ENCODE measurements at places on chromosomes 3 and 15. TPM values are rescaled to one million over a fixed set of nuclear protein-coding genes. Genes with fewer than 3 reads are reported as not detected.

- no peaks in the 10 kb centered on the region for H3K27me3 ChIP-seq
- no peak for DNase-seq
- H3K4me3 ChIP-seq, result no peak overlapping the region
- no peak overlapping the region for H3K27ac ChIP-seq
- H3K36me3 ChIP-seq, result no peaks in the 10 kb centered on the region
- no peaks in the 10 kb centered on the region for H3K4me1 ChIP-seq
These were observed 194.7 kb downstream of the NEK10 start for GRCh38 chr3:27174530-27174929.

DNA sequence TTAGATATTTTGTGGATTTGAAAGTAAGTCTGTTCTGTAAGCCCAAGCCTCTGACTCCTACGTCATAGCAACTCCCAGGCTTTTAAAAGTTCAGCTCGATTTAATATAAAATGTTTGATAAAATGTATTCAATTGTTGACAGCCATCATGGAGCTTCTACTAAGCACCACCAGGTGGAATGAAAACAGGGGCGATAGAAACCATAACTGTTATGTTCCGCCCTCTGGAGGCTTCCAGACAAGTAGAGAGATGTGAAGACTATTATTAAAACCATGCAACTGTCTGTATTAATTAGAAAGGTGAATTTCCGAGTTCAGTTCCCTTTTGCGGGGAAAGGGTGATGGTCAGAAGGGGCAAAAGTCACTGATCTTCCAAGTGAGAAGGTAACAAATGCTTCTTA lies 292.2 kb downstream of the NR2F2 start:
- no peaks in the 10 kb centered on the region for H3K4me1 ChIP-seq
- H3K27me3 ChIP-seq, result no peaks in the 10 kb centered on the region
- no peak overlapping the region for H3K4me3 ChIP-seq
- no peak overlapping the region for H3K27ac ChIP-seq

GRCh38 chr3:37823189-37823588 lies 38.5 kb upstream of the CTDSPL start:
- no peak overlapping the region for H3K27ac ChIP-seq
- DNase-seq, result no peak
- H3K27me3 ChIP-seq, result no peaks in the 10 kb centered on the region
- H3K36me3 ChIP-seq, result no peaks in the 10 kb centered on the region
- H3K4me1 ChIP-seq, result no peaks in the 10 kb centered on the region
- no peak overlapping the region for H3K4me3 ChIP-seq

DNA sequence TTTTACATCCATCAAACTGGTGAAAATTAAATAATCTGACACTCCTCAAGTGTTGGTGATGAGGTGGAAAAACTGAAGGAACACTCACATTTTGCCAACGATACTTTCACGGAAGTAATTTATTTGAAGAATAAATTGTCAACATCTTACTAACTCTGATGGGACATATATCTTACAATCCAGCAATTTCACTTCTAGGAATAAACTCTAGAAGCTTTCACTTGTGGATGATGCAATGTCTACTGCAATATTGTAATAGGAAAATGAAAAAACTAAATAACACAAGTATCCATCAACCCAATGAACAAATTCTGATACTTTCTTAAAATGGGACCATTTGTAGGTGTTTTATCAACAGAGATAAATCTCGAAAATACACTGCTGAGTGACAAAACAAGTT lies 16.2 kb upstream of the LIPC start:
- H3K4me1 ChIP-seq, result no peaks in the 10 kb centered on the region
- DNase-seq, result no peak
- no peaks in the 10 kb centered on the region for H3K27me3 ChIP-seq
- no peaks in the 10 kb centered on the region for H3K36me3 ChIP-seq
- H3K27ac ChIP-seq, result no peak overlapping the region
- no peak overlapping the region for H3K4me3 ChIP-seq

DNA sequence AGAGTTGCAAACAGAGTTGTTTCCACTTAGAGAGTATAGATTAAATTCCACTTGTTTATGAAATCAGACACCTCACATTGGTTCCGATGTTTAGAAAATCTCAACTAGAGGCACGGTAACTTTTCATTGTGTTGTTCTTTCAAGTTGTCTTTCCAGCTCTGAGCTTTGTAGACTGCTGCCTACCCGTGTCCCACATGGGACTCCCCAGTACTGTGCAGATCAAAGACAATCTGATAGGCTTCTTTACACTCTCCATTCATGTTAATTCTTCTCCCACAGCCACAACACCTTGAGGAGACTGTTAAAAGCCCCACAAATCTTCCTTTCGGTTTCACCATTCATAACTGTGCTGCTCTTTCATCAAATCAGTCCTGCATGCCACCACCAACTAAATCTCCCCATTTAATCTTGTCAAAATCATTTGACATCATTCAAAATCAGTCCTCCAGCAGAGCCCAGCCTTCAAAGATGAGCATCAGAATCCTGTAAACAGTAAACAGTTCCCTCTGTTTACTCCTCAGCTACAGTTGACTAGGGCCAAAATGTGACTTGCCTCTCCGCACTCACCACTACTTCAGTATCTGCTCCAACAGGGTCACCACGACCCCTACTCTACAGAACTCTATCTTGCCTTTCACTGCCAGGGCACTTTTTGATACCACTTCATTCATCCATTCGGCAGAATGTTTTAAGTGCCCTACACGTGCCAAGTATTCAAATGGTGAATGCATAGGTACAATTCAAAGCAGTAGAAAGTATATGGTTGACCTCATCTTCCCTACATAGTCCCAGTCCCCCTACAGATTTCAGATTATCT lies 8.3 kb downstream of the ANXA2 start:
- DNase-seq, result no peak
- no peak overlapping the region for H3K4me3 ChIP-seq
- H3K27me3 ChIP-seq, result no peaks in the 10 kb centered on the region
- no peaks in the 10 kb centered on the region for H3K36me3 ChIP-seq
- H3K27ac ChIP-seq, result no peak overlapping the region

GRCh38 chr3:105094588-105094987 lies 272.1 kb upstream of the ALCAM start:
- H3K36me3 ChIP-seq, result no peaks in the 10 kb centered on the region
- H3K4me3 ChIP-seq, result no peak overlapping the region
- DNase-seq, result no peak
- no peaks in the 10 kb centered on the region for H3K27me3 ChIP-seq

DNA sequence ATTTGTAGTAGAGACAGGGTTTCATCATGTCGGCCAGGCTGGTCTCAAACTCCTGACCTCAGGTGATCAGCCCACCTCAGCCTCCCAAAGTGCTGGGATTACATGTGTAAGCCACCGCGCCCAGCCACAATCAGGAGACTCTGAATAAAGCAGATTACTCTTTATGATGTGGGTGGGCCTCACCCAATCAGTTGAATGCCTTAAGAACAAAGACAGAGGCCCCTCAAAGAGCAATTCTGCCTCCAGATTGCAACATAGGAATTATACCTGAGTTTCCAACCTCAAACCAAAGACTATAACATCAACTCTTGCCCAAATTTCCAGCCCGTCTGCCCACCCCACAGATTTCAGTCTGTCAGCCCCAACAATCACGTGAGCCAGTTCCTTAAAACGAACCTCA lies 18.8 kb upstream of the FAM174B start:
- no peaks in the 10 kb centered on the region for H3K36me3 ChIP-seq
- DNase-seq, result no peak
- H3K27me3 ChIP-seq, result no peaks in the 10 kb centered on the region
- no peak overlapping the region for H3K27ac ChIP-seq
- H3K4me1 ChIP-seq, result no peaks in the 10 kb centered on the region
- no peak overlapping the region for H3K4me3 ChIP-seq

DNA sequence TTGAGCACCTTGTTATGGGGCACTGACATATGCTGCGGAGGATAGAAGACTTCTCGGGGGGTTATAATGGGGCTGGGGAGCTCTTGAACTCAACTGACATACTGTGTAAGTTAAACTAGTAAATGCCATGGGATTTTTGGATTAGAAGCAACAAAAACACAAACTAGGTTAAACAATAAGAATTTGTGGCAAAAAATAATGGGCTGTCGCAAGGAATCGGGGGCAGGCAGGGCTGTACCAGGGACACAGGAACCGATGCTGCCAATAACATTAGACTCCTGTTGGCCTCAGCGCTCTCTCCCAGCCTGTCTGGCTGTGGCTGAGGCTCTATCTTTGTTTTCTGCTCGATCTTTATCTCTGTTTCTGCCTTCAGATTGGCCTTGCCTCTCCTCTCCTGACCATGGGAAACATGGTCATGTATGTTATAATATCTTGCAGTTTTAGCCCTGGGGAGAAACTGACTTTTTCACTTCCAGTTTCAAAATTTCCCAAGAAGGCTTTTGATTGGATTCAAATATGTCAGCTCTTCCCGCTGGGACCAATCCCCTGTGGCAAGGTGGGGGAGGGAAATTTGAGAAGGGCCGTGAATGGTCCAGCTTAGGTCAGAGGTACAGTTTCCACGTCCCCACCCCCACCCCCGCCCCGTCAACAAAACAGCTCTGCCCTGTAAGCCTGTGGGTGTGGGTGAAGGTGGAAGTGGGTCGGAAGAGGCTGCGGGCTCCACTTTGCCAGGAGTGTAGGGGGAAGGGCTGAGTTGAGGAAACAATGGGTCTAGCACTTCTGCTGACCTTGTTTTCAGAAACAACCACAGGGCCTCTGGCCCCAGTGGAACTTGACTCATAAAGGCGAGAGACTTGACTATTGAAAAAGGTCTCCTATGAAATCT lies 161.1 kb upstream of the TBL1XR1 start:
- H3K36me3 ChIP-seq, result no peaks in the 10 kb centered on the region
- H3K4me3 ChIP-seq, result no peak overlapping the region
- peak overlapping the region; percentile 54 for H3K27ac ChIP-seq

GRCh38 chr3:142148044-142148791 lies 1.1 kb downstream of the TFDP2 start:
- peaks cover 2% of the 10 kb centered on the region for H3K4me1 ChIP-seq
- H3K27me3 ChIP-seq, result no peaks in the 10 kb centered on the region
- H3K4me3 ChIP-seq, result peak overlapping the region; percentile 89

- H3K4me3 ChIP-seq, result no peak overlapping the region
- H3K27ac ChIP-seq, result no peak overlapping the region
- no peaks in the 10 kb centered on the region for H3K4me1 ChIP-seq
- no peak for DNase-seq
- H3K27me3 ChIP-seq, result no peaks in the 10 kb centered on the region
These were observed 10.8 kb upstream of the INSYN1 start for GRCh38 chr15:73763931-73764330.

GRCh38 chr15:39789736-39790135 lies 7.1 kb upstream of the FSIP1 start:
- H3K4me1 ChIP-seq, result peaks cover 29% of the 10 kb centered on the region
- no peak for DNase-seq
- H3K27ac ChIP-seq, result no peak overlapping the region
- no peaks in the 10 kb centered on the region for H3K27me3 ChIP-seq

DNA sequence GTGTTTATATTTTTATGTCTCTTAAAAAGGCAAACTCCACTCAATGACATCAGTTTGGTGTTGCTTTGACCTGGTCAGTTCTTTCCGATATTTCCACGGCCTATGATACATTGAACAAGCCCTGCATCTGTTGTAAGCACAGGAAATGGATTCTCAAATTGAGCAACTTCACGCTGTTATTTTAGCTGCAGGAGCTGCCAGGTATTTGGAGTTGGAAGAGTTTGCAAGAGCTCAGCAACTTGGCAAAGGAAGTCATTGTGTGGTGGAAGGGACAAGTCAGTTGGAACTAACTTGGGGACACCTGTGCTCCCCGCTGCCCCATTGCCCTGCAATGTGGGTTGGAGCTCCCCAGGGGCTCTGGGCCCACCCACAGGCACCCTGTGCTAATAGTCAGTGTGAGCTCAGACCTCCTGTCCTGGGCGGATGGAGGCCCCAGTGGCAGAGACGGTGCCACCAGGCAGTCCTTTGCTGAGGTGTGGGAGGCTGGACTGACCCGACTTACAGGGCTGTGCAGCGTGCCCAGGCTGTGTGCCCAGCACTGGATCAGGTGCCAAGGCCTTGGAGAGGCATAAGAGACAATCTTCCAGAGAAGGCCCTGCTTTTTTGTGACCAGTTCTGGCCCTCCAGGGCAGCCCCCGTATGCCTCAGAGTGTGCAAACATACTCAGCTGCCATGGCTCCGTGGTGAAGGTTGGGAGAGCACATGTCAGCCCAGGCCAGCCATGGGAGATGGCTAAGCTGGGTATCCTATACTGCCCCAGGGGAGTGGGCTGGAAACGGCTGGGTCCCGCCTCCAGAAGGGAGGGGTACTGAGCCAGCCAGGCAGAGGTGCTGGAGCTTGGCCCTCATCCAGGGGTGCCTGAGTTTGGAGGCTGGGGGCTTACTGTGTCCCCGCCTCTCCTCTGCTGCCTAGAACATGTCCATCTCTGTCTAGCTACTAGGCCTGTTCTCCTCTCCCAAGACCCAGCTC lies 43.5 kb downstream of the KY start:
- H3K27ac ChIP-seq, result no peak overlapping the region
- no peaks in the 10 kb centered on the region for H3K36me3 ChIP-seq
- H3K27me3 ChIP-seq, result no peaks in the 10 kb centered on the region
- no peak for DNase-seq
- H3K4me1 ChIP-seq, result no peaks in the 10 kb centered on the region
- no peak overlapping the region for H3K4me3 ChIP-seq

DNA sequence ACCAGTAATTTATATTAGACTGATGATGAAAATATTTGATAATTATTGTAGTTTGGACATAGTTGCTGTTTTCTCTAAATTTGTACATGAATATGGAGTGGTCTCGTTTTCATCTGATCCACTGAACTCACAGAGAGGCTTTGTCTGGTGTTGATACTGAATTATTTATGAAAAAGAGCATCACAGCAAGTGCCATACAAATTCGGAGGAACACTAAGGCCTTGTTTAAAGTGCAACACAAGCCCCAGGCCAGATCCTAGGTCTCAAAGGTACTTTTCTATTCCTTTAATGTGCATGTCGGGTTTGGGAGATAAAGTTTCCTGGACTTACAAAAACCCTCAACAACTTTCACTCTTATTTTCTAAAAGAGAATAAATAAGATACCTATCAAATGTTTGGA lies 796.8 kb upstream of the EPHA6 start:
- no peaks in the 10 kb centered on the region for H3K27me3 ChIP-seq
- DNase-seq, result no peak
- H3K36me3 ChIP-seq, result no peaks in the 10 kb centered on the region
- H3K4me1 ChIP-seq, result no peaks in the 10 kb centered on the region

DNA sequence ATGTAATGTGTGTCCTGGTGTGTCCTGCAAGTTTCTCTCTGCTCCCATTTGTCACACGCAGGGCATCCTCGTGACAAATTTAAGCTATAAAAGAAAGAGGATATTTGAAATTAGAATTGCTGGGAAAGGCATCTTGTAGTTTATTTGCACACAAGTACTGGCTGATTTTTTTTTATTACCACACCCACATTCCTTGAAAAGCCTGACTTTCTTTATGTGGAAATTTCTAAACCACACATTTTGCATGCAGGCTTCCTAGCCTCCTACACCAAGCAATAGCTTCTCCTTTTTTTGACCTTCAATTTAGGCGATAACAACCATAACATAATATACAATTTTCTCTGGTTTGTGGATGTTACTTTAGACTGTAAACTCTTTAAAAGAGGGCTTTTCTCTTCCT lies 126.1 kb downstream of the SERPINI1 start:
- H3K27ac ChIP-seq, result no peak overlapping the region
- no peak overlapping the region for H3K4me3 ChIP-seq
- no peaks in the 10 kb centered on the region for H3K27me3 ChIP-seq
- no peaks in the 10 kb centered on the region for H3K36me3 ChIP-seq
- DNase-seq, result no peak

GRCh38 chr3:196590279-196590678 lies 21.8 kb downstream of the FBXO45 start:
- H3K27ac ChIP-seq, result no peak overlapping the region
- peaks cover under 1% of the 10 kb centered on the region for H3K36me3 ChIP-seq
- DNase-seq, result no peak
- H3K4me1 ChIP-seq, result no peaks in the 10 kb centered on the region

PCBP4 gene
- 16.4 TPM for total RNA-seq

ROPN1 gene
- total RNA-seq, result not detected

GHRL gene
- 0.35 TPM for total RNA-seq

KIF15 gene
- total RNA-seq, result 26.4 TPM

PAQR5 gene
- 8.7 TPM for total RNA-seq

IL20RB gene
- 2.6 TPM for total RNA-seq
